ENCODE measurements at places on chromosomes 3 and 15. TPM values are rescaled to one million over a fixed set of nuclear protein-coding genes. Genes with fewer than 3 reads are reported as not detected.

DNA sequence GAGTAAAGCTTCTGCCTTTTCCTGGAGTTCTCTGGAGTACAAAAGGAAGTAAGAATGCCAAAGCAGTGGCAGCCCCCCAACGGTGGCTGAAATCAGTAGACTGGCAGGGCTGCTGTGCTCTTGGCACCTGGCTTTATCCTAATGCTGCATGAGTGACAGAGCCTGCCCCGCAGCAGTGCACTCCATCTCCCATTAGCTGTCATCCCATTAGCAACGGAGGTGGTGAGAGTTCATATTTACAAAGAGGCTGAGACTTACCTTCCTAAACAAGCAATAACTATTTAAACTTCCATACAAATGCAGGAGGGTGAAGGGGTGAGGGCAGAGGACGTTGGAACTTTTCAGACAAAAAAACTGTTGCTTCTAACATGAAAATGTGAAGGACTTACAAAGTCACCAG is 51.9 kb downstream of the SERPINI1 start:
- DNase-seq: no peak

GRCh38 chr15:96066852-96067495 is 263.5 kb upstream of the NR2F2 start:
- no peak for DNase-seq

DNA sequence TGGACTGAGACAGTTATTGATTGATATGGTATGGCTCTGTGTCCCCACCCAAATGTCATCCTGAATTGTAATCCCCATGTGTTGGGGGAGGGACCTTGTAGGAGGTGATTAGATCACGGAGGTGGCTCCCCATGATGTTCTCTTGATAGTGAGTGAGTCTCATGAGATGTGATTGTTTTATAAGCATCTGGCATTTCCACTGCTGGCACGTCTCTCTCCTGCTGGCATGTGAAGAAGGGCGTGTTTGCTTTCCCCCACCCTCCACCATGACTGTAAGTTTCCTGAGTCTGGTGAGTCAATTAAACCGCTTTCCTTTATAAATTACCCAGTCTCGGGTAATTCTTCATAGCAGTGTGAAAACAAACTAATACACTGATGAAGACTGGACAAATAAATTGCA is 105.6 kb upstream of the MELTF start:
- no peak for DNase-seq

DNA sequence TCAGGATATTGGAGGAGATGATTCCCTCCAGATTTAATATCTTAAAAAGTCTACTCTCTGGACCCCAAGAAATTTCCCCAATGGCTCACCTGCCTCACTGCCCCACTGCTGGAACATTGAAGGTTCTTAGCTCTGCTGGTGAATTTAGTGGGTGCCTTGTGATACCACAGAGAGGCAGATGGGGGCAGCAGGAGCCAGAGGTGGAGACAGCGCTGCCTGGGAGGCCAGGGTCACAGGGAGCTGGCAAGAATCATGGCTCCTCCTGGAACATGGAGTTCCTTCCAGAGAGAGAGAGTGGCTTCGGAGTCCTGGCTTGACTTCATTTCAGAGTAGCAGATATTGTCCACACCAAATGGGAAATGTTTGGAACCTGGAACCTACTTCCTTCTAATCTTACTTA is 263.5 kb upstream of the CFAP20DC start:
- no peak for DNase-seq

- no peak for DNase-seq
Observed at GRCh38 chr3:114453361-114453780, 159.5 kb downstream of the TIGIT start.

- no peak for DNase-seq
Observed at GRCh38 chr3:157532529-157533297, 29.5 kb upstream of the VEPH1 start.

DNA sequence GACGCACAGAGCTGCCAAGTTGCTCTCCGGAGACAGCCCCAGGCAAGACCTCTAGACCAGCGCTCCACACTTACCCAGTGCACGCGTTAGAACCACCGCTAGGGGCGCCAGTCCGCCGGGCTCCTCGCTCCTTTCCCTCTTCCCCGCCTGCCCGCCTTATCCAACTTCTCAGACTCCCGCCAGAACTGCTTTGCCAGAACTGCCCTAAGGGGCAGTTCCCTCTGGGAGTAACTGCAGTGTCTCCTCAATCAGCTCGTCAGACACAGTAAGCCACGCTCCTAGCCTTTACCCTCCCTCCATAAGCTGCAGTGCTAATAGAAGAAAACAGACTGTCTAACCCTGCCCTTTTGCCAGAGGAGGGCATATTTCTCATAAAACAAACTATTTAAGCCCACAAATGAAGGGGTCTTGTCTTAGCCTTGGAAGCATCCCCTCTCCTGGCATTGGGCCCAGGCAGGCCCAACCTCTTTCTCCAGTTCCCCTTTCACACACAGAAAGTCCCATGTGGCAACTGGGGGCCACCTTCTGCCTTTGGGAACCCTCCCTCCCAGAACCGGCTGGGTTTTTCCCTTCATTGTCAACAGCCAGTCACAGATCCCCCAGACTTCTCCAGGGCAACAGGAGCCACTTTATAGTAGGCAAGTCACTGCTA is 3.7 kb downstream of the BMF start:
- peak; percentile 96 for DNase-seq

DNA sequence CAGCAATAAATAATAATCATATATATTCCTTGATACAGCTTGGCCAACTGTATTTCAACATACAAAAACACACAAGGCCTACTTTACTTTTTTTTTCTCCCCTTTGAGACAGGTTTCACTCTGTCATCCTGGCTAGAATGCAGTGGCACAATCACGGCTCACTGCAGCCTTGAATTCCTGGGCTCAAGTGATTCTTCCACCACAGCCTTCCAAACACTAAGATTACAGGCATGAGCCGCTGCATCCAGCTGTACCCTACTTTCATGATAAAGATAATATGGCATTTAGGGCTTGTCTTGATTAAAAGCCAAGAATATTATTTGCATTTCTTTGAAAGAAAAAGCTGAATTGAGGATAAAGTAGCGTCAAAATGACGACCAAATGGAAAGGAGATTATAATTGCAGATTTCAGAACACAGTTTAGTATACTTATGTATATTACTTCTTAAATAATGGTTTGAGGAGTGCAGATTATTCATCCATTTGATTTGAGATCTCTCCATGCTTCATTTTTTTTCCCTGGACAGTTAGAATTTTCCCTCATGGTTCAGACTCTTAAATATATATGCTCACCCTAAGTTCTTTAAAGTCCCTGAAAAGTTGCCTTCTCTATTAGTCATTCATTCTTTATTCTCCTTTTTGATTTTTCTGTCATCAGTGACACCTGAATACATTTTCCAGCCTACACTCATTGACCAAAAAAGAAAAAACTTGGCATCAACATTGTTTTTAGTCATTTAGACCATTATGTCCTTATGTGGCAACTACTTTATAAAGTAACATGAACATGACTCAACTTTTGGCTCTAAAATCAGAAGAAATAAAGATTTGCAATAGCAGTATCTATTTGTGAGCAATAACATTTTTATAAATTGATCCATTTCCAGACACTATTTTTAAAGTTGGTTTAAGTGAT is 48.5 kb upstream of the MLF1 start:
- no peak for DNase-seq

DNA sequence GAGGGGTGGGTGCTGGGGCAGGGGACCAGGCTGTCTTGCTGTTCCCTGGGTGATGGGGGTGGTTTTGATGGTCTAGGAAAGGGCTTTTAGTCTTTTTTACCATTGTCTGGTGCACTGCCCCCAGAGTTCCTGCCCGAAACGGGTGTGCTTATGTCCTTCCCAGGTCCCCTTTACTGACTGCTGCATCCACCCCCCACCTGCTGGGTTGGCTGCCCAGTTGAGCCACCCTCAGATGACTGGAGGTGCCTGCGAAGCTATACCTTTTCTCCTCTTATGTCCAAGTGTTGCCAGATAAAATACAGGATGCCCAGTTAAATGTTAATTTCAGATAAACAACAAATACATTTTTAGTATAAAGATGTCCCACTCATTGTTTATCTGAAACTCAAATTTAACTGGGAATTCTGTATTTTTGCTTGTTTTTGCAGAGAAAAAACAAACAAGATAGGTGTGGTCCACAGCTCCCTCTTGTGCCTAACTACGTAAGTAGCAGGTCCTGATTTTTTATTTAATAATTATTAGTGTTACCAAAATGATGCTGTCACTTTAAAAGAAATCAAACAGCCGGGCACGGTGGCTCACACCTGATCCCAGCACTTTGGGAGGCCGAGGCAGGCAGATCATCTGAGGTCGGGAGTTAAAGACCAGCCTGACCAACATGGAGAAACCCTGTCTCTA is 6.1 kb upstream of the RPP14 start:
- DNase-seq: no peak

DNA sequence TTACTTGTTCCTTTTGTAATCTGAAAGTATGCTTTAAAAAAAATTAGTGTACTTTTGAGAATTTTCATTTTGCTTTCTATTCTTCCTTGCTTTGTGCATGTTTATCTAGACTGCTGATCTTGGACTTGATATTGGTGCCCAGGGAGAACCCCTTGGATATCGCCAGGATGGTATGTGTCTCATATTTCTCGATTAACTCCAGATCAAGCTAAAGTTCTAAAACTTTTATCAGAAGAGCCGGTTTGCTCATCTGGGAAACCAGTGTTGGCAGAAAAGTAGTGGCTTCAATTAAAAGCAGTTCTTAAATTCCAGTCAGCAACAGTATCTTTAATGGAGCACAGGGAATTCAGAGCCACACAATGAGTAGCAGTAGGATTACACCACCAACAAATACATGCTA is 38.6 kb downstream of the CTNNB1 start:
- DNase-seq: no peak

GRCh38 chr15:64474846-64475245 is 14.5 kb downstream of the ZNF609 start:
- DNase-seq: no peak

DNA sequence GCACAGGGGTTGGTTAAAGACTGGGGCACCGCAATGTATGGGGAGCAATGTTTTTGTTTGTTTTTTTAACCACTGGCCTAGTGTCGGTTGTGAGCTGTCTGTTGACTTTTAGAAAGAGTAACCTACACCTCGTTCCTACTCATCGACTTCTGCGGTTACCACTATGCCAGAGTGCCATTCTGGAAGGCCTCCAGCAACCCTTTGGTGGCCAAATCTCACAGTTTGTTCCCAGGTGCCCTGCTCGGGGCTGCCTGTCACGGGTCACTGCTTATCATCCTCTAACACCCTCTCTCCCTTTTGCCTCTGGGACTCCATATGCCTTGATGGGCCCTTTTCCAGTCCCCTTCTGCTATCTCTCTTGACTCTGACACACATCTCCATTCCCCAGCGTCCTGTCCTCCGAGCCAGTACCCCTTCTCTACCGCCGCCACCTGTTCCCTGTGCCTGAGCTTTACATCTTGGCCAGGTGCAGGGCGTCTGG is 290.4 kb upstream of the C2CD4B start:
- DNase-seq: peak; percentile 27

GRCh38 chr3:59254433-59254832 is 204.6 kb upstream of the CFAP20DC start:
- no peak for DNase-seq

DNA sequence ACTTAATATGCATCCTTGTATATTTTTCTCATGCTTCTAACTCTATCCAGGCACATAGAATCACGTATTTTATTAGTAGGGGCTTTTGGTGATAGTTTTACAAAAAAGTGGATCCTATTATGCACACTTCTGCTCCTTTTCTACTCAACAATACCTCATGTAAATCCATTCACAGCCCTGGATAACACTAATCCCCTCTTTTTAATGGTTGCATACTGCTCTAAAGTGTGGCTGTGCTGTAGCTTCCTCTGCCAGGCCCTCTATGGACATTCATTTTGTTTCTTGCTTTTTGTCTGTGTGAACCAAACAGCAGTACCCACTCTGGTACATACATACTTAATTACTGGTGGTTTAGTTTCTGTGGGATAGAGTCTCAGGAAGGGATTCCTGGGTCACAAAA is 51.3 kb upstream of the SCAANT1 start:
- DNase-seq: no peak

DNA sequence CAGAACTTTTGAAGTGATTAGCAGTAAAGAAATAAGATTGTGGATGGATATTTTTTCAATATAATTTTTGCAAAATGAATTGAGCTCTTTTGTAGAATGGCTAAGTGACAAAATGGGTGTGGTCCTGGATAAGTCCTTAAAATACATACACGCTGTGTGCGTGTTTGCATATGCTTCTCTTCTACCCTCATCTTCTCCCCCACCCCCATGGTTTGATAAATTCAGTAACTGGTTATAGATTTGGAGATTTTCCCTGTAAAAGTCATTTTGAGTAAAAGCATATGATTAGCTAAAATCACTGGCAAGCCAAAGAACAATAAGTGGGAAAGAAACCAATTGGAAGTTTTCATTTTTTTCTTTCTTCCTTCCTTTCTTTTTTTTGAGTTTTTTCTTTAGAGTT is 453.9 kb upstream of the MDFIC2 start:
- no peak for DNase-seq

DNA sequence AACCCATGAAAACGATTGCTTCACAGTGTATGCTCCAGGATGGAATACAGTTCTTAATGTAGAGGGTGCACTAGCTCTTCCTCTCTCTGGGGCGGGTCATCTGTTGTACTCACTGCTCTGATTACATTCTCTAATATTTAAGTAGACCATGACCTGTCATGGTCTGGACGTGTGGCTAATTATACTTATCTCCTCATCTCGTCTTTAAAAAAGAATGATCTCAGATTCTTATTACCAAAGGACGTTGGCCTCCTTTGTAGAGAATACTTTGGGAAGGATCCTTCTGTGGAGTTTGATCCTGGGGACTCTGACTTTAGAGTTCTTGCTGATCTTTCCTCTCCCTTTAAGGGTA is 48.4 kb upstream of the TRAK1 start:
- no peak for DNase-seq

- no peak for DNase-seq
Observed at GRCh38 chr3:32438596-32439344, 47.1 kb downstream of the CMTM7 start.

GRCh38 chr3:4113811-4114522 is 189.2 kb upstream of the SETMAR start:
- no peak for DNase-seq

Gene ELL3
- total RNA-seq: 2.6 TPM

Gene SLC28A1
- total RNA-seq: not detected

Gene MELTF
- total RNA-seq: 6.1 TPM

Gene TRIM71
- not detected for total RNA-seq

Gene DUOXA1
- 0.36 TPM for total RNA-seq

Gene TRIM69
- 33.3 TPM for total RNA-seq

Gene MCCC1
- 21.7 TPM for total RNA-seq

Gene ALDH1L1
- 32.5 TPM for total RNA-seq

Gene ANKDD1A
- 8.6 TPM for total RNA-seq

Gene ATXN7
- total RNA-seq: 17.8 TPM

Gene SLC51A
- not detected for total RNA-seq
